Left forelimb (tissue), 1 donor: ENCODE measurements at places on chromosomes 12 and 14.

DNA sequence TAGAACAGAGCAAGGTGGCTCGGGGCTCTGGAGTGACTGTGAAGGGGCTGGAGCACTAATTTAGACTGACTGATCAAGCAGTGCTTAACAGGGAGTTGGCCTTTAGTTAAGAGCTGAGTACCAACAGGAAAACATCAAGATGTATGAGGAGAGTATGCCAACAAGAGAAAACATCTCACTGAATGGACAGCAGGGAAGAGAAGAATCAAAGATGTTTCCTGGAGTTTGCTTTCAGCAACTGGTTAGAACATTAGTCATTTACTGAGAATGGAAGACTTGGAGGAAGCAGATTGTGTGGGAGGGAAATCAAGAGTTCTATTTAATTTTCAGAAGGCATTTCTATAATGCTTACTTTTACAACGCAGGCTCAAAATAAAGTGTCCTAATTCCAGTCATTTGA, 259.3 kb downstream of the ADAMTS20 start:
- DNase-seq, result no peak

- DNase-seq, result no peak
Observed at GRCh38 chr14:92930737-92931602, 8.0 kb downstream of the CHGA start.

DNA sequence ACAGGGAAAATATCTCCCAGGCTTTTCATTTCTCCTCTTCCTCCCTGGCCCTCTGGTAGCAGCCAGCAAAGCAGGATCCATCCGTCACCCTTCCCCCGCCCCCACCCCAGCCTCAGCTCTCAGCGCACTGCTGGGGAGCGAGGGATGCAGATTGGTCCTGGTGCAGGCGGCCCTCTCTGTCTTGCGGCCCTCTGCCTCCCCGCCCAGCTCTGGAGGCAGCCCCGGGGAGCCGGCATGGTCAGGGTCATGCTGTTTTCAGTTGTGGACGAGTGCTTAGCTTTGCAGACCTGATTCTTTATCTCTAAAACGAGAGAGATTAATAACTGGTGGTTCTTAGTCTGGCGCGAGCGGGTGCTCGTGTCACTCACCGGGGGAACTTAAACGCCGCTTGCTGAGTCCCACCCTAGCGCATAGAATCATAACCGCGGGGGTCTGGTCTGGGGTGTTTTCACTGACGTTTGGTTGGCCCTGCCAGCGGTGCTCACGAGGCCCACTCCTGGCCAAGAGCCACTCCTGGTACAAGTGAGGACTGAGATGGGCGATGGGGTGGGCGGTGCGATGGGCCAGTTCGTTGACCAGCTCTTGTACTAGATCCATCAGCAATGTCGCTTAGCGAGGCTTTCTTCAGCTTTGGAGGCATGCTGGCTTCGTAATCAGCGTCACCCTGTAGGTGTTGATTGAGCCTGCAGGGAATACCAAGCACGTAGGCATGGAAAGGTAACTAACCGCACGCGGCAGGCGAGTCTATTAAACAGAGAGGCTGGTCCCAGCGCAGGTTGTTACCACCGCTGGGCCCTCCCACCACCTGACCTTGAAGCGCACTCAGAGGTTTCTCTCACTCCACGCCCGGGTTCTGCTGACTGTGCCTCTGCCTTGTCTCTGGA, 95.2 kb downstream of the TSPAN9 start:
- no peak for DNase-seq

DNA sequence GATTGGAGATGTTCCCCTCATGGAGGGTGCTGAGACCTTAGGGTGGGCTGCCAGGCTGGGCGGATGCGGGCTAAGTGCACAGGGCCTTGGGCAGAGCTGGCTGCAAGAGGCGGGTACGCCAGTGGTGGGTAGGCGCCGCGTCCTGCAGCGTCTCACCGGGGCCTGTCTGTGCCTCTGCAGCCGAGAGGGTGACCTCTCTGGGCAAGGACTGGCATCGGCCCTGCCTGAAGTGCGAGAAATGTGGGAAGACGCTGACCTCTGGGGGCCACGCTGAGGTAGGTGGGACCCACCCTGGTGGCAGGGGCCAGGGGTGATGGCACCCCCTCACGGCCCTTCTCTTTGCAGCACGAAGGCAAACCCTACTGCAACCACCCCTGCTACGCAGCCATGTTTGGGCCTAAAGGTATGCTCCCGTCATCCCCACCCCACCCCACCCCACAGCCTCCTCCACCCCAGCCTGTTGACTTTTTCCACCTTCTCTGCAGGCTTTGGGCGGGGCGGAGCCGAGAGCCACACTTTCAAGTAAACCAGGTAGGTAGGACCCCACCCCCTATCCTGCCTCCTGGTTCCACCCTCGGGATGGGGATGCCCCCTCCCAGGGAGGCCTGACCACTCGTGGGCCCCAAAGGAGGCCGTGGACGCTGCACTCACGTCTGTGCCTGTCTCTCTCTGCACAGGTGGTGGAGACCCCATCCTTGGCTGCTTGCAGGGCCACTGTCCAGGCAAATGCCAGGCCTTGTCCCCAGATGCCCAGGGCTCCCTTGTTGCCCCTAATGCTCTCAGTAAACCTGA, 1.5 kb downstream of the CRIP1 start:
- no peak for DNase-seq

DNA sequence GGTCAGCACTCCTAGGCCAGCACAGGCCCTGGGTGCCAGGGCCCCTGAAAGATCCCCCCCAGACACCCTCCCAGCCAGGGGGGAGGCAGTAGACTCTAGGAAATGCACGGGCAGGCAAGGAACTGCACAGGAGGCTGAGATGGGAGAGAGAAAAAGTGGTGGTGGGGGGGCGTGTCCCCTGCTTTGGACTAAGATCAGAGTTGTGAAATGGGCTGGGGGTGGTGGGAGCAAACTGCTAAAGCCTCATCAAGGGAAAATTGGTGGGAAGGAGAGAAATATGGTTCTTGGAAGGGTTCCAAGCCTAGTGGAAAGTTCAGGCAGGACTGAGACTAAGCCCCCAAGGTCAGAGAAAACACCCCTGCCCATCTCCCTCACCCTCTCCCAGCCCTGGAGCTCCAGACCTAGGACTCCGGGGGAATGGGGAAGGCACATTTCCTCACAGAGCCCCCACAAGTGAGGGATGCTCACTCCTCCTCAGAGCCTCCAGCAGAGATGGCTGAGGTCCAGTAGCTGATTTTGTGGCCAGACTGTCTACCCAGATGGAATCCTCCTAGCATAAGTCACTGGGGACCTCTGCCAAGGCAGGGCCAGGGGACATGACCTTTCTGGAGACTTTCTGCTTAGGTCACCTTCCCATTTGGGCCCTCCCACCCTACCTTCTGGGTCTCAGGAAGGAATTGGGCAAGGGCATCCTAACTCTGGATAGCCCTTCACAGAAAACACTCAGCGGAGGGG, 29.8 kb downstream of the FIGNL2 start:
- DNase-seq, result no peak

DNA sequence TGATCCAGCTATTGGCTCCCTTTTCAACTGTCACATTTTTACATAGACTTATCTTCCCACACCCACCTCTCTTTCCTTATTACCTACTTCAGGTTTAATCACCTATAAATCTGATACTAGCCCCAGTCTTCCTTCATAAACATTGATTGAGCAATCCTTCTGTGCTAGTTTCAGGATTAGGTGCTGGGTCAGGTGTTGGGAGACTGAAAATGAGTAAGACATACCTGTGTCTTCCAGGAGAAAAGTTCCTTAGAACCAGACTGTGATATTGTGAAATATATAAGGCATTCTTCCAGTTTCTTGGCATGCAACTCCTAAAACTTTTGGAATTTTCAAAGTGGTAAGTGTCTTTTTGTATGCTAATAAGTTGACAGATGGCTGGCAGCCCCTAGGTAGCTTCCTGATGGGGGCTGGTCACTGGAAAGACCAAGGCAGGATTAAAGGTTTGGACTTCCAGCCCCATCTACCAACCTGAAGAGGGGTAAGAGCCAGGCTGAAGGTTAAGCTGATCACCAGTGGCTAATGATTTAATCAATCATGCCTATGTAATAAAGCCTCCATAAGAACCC, 4.6 kb downstream of the ANO6 start:
- DNase-seq, result no peak

GRCh38 chr14:53044486-53044885, 93.6 kb upstream of the FERMT2 start:
- no peak for DNase-seq

GRCh38 chr12:58479401-58479800, 440.9 kb downstream of the LRIG3 start:
- DNase-seq, result no peak

DNA sequence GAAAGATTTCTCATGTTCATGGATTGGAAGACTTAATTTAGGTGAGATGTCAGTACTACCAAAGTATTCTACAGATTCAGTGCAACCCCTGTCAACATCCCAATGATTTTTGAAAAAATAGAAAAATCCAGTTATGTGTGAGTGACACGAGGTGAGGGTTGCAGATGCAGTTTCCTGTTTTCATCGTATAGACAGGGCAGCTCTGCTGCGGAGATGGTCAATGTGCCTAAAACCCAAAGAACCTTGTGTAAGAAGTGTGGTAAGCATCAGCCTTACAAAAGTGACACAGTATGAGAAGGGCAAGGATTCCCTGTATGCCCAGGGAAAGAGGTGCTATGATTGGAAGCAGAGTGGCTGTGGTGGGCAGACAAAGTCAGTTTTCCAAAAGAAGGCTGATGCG, 94.4 kb downstream of the SCAF11 start:
- DNase-seq, result no peak

- DNase-seq, result no peak
Observed at GRCh38 chr14:61528591-61529021, 166.7 kb upstream of the HIF1A start.

DNA sequence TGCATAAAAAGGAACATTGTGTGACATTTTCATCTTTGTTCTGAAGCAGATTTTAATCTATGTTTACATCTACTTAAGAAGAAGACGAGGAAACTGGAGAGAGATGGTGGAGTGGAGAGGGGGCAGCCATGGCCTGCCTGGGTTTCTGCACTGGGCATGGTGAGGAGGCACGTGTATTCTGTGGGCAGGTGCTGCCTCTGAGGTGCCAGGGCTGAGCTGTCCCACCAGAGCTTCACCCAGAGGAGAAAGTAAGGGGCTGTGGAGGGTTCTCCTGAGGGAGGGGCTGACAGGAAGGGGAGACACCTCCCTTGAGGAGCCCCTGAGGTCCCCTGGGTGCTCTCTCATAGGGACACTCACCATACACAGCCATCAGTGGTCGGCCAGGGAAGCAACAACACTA, 372.4 kb upstream of the OR4E1 start:
- no peak for DNase-seq

GRCh38 chr12:77435446-77436091, 370.2 kb upstream of the E2F7 start:
- DNase-seq, result no peak

DNA sequence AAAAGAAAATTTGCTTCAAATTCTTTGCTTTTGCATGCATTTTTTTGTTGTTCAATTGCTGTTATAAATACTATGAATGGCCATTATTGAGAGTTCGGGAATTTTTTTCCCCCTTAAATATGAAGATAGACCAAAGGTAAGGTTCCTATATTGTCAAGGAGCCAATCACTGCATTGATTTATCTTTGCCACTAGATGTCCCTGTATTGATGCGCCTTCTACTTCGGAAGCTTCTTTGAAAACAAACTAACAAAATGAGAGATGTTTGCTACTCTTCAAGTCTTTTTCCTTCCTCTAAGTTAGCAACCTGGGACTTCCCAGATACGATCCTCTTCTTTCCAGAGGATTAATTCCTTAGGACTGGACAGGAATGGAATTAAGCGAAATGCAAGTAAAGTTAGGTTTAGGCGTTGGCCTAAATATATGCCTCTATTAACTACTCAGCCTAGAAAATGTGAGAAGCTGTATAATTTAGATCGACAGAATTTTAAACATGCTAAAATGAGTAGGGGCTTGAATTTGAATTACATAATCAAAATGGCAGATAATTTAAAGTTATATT, 318.1 kb downstream of the AEBP2 start:
- DNase-seq, result no peak

GRCh38 chr12:132430838-132431774, 58.8 kb upstream of the FBRSL1 start:
- DNase-seq, result no peak

DNA sequence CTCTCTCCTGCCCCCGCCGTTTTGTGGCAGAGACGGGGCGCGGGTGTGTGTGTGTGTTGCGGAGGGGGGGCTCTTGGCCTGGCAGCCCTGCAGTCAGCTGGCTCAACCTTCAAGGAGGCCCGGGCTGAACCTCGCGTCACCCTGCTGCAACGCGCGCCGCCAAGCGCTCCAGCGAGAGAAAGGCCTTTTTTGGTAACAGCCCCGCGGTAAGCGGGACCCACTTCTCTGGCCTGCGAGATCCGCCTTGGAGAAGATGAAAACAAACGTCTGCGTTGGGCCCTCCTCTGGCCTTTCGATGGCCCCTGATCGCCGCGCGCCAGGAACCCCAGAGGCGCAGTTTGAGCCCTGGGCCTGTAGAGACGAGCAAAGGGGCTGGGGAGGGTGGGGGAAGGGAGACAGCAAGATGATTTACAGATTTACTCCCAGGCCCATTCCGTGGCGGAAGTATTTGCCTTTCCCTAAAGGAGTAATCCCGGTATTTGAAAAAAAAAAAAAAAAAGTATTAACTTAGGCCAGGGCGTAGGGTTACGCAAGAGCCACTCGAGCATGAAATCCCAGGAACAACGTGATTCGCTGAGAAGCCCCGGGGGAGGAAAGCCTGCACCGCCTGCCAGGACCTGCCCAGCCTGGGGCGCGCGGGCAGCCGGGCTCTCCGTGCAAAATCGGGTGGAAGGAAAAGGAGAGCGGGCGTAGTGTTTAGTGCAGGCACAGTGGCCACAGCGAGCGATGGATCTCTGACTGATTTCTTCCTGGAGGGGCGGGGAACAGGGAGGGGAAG, 4.5 kb upstream of the IRF2BPL start:
- DNase-seq, result peak; percentile 91

- no peak for DNase-seq
Observed at GRCh38 chr14:55418411-55418810, 6.8 kb upstream of the ATG14 start.

GRCh38 chr12:45543887-45544286, 185.6 kb upstream of the ARID2 start:
- no peak for DNase-seq

DNA sequence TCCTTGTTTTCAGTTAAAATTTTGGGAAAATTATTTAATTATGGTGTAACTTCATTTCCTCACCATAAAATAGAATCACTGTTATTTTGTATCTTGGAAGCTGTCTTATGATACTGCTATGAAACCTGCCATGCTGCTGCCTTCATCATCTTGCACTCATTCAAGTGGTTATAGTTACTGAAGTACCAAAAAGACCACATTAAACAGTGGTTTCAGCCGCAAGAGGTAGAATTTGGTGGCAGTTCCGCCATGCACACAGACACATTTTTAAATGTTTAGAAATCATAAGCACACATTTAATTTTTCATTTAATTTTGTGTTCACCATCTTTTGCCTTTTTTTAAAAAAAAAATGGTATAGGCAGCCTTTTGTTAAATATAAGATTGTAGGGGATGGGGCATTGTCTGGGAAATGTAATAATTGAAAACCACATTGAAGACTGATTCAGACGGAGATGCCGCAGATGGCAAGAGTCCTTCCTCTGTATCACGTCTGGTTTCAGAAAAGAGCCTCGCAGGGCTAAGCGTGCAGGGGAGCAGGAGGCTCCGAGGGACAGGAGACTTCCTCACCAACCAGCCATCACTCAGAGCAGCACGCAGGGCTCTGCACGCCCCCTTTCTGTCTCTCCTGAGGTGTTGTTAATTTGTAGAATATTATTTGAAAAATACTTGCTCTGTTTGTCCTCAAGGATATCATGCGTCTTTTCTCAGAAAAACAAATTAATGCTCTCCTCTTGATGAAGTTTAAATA, 115.2 kb upstream of the PELI2 start:
- no peak for DNase-seq
